ENCODE measurements at places on chromosomes 1 and 21.

- no peak for DNase-seq
Measured at GRCh38 chr1:95388031-95388430, 154.0 kb downstream of the RWDD3 start.

- DNase-seq: no peak
Measured at GRCh38 chr1:209585672-209586071, 2.2 kb downstream of the CAMK1G start.

DNA sequence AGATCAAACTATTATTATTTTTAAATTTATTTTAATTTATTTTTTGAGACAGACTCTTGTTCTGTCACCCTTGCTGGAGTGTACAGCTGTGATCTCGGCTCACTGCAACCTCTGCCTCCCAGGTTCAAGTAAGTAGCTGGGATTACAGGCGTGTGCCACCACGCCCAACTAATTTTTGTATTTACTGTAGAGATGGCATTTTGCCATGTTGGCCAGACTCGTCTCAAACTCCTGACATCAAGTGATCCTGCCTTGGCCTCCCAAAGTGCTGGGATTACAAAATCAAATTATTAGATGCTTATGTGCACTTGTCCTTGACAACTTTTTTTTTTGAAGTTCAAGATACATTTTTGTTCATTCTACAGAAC lies 15.4 kb downstream of the LIN9 start:
- DNase-seq: no peak

DNA sequence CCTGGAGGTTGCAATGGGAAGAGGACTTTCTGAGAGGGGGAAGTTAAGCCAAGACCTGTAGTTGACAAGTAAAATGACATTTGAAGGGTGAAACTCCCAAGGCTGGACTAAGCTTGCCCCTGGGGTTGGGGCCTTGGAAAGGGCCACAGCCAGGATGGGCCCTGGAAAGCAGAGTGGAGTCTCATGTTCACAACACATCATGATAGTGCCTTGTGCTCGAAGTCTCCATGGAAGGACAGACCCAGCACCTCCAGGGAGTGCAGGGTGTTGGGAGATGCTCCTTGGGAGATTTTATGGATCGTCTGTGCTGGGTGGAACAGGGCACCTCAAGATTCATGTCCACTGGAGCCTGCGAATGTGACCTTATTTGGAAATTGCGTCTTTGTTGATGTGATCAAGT lies 55.6 kb upstream of the ACTRT2 start:
- DNase-seq: no peak

- no peak for DNase-seq
Measured at GRCh38 chr1:242212401-242212800, 213.5 kb upstream of the MAP1LC3C start.

DNA sequence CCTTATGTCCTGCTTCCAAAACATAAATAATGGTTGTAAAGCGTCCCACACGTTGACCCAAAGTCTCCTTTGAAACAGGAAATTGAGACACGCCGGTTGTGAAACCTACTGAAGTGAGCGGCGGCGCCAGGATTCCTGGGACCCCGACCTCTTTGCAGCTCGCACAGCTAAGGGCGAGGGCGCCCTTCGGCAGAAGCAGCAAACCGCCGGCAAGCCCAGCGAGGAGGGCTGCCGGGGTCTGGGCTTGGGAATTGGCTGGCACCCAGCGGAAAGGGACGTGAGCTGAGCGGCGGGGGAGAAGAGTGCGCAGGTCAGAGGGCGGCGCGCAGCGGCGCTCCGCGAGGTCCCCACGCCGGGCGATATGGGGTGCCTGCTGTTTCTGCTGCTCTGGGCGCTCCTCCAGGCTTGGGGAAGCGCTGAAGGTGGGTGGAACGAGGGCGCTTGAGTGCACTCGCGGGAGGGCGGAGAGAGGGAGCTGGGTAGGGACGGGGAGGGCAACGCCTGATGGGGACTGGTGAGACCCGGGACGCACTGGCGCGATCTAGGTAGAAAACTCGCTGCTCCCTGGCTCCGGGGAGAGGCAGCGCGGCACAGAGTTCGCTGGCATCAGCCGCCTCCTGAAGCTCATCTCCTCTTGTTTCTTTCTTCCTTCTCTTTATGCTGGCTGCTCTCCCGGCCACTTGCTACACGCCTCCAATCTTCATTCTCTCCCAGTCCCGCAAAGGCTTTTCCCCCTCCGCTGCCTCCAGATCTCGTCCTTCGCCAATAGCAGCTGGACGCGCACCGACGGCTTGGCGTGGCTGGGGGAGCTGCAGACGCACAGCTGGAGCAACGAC lies at the start of gene CD1D:
CD1D (plus strand) TSS at position 155 of the 836 bp plus-strand sequence; CDS start at position 362, 207 bp downstream.
- no peak for DNase-seq

DNA sequence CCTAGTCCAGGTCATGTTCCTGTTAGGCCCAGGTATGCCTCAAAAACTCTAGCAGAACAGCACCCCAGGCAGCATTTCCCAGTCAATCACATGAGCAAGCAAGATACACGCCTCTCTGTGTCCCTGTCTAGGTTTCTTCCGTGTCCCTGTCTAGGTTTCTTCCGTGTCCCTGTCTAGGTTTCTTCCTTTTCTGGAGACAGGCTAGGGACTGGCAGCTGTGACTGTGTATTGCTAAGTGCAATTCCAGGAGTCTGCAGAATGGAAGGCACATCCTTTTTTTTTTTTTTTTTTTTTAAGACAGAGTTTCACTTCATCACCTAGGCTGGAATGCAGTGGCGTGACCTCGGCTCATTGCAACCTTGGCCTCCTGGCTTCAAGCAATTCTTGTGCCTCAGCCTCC lies 77.6 kb downstream of the SETD4 start:
- DNase-seq: no peak

GRCh38 chr1:3858231-3858981 lies 1.1 kb downstream of the DFFB start:
- no peak for DNase-seq

DNA sequence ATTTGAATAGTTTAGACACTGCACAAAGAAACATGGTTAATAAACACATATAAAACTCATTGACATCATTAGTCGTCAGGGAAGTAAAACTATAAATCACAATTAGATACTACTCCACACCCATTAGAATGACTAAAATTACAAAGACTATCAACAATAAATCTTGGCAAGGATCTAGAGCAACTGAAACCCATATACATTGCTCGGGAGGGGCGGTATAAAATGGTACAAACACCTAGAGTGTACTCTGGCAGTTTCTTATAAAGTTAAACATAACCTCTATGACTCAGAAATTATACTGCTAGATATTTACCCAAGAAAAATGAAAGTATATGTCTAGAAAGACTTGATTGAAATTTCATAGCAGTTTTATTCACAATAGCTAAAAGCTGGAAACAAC lies 434.2 kb downstream of the RWDD3 start:
- DNase-seq: no peak

DNA sequence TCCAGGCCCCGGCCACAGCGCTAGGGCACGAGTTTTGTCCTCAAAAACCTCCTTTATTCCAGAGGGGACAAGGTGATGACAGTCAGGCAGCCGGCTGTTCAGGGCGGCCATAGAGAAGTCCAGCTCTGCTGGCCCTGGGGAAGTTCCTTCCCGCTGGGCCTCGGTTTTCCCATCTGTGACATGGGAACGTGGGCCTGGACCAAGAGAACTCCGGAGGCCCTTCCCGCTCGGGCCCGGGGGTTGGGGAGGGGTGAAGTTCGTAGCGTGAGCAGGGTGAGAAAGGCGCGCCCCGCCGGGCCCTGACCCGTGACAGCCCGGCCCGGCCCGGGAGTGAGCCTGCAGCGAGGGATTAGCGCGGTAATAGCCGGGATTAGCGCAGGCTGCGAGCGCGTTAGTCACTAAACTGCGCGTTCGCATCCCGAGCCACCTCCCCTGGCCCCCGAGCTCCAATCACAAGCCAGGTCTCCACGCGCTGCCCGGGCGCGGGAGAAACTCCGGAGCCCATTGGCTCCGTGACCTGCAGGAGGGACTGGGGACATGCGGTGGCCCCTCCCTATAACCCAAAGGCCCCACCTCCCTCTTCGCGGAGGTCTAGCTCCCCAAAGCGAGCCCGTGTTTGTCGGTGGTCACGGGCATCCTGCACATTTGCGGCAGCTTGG lies 29.8 kb upstream of the PADI2 start:
- DNase-seq: no peak

GRCh38 chr1:159889202-159889601 lies 10.8 kb downstream of the CFAP45 start:
- DNase-seq: no peak

DNA sequence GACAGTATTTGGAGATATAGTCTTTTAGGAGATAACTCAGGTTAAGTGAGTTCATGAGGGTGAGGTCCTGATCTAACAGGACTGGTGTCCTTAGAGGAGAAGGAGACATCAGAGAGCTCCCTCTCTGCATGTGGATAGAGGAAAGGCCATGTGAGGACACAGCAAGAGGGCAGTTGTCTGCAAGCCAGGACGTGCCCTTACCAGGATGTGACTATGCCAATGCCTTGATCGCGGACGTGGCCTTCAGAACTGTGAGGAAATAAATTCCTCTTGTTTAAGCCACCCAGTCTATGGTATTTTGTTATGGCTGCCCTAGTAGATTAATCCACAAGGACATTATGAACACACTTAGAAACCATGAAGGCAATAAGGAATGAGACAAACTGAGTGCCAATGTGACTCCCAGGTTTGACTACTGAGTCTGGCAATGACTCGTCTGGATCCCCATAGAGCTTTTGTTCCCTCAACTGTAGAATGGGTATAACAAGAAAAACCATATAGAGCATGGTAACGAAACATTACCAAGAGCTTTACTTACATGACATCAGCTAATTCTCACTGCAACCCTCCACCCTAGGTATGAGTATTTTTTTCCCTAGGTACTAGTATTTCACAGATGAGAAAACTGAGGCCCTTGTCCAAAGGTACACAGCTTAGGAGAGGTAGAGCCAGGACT lies 6.5 kb downstream of the URB1 start:
- no peak for DNase-seq

GRCh38 chr1:53943090-53943489 lies 2.4 kb downstream of the IFT25 start:
- DNase-seq: no peak

DNA sequence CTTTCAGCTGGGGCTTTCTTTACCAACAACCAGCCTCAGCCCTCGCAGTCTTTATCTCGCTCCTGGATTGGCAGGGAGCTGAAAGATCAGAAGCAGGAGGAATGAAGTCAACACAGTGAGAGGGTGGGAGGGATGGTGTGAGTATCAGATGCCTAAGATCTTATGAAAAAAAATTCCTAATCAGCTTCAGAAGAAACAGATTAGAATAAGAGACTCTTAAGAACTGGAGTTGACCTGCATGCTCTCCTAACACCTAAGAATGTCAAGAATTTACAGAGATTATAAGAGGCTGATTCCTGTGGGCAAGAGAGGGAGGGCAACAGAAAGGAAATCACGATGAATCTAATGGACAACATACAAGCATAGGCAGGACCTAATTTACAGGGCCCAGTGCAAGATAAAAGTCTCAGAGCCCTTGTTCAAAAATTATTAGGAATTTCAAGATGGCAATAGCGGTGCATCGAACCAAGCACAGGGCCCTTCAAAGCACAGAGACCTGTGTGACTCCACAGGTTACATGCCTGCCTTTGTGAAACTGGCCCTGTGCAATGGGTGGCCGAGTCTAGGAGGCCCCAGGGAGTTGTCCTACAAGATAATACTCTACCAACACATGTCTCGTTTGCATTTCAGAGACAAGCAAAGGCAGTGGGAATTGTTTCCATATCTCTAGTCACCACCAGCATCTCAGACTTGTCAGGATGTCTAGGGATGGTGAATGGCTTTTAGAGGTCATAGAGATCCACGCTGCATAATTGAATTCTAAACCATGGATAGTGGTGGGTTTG lies 65.3 kb upstream of the PPP2R5A start:
- DNase-seq: no peak

- no peak for DNase-seq
Measured at GRCh38 chr1:174023440-174023839, 1.3 kb upstream of the RC3H1 start.

DNA sequence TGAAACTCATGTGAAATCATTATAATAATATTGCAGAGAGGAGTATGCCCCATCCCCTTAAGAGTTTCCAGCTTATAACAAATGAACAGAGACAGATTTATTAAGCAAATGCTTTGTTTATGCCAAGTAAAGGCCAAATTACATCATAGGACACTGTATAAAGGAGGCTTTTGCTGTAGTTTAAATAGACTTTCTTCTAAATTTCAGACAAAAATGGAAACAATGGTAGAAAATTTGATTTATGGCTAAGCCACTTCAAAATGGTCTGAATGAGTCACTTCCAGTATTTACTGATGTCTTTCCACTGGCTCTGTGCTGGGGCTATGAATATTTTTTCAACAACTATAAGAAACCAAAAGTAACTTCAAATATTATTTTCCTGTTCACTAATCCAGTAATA lies 81.1 kb upstream of the ST6GALNAC5 start:
- no peak for DNase-seq
